ENCODE measurements at places on chromosomes 3 and 15.
A peak's percentile ranks its signal among the peaks of the same experiment; 100 is the strongest.

DNA sequence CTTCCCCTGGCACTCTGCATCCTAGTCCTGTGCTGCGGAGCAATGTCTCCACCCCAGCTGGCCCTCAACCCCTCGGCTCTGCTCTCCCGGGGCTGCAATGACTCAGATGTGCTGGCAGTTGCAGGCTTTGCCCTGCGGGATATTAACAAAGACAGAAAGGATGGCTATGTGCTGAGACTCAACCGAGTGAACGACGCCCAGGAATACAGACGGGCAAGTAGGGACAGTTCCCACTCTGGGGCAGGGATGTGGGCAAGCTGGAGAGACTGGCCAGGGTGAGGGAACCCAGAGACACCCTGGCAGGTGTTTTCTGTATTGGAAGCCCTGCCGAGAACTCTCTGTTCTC, 247 bp downstream of the FETUB start:
- peak; percentile 26 for DNase-seq

- no peak for DNase-seq
Observed at GRCh38 chr15:70853318-70853972, 512 bp downstream of the LARP6 start.

GRCh38 chr3:153313302-153313965, 151.4 kb downstream of the RAP2B start:
- no peak for DNase-seq

DNA sequence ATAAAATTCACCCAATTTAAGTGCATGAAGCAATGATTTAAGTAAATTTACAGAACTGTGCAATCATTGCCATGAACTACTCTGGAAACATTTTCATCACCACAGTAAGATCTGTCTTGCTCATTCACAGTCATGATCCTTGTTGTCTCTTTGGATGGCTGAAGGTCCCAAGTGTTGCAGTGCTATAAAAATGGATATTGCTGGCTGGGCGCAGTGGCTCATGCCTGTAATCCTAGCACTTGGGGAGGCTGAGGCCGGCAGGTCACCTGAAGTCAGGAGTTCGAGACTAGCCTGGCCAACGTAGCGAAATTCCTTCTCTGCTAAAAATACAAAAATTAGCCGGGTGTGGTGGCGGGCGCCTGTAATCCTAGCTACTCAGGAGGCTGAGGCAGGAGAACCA, 17.0 kb downstream of the SNRPN start:
- no peak for DNase-seq

GRCh38 chr3:66812136-66812535, 186.0 kb upstream of the KBTBD8 start:
- no peak for DNase-seq

- DNase-seq: no peak
Observed at GRCh38 chr15:35444557-35445204, 101.3 kb downstream of the DPH6 start.

- no peak for DNase-seq
Observed at GRCh38 chr15:97661796-97662195, 298.7 kb upstream of the ARRDC4 start.

- no peak for DNase-seq
Observed at GRCh38 chr3:195372220-195372619, 70.6 kb downstream of the ACAP2 start.

DNA sequence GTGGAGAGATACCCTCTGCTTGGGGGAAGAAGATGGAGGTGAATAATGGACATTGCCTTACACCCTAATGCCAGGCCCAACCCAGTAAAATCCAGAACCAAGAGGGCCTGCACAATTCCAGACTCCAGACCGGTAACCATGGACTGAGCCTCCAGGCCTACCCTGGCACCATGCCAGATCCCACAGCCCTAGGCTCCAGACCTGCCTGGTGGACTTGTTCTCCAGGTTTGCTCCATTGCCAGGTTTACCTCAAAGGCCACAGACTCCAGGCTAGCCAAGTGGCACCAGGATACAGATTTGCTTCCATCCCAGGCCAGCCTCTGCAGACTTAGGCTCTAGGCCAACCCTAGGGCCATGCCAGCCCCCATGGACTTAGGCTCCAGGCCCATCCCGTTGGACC, 14.0 kb downstream of the PLCH1 start:
- DNase-seq: no peak

- no peak for DNase-seq
Observed at GRCh38 chr3:127978636-127979035, 63.6 kb downstream of the KBTBD12 start.

DNA sequence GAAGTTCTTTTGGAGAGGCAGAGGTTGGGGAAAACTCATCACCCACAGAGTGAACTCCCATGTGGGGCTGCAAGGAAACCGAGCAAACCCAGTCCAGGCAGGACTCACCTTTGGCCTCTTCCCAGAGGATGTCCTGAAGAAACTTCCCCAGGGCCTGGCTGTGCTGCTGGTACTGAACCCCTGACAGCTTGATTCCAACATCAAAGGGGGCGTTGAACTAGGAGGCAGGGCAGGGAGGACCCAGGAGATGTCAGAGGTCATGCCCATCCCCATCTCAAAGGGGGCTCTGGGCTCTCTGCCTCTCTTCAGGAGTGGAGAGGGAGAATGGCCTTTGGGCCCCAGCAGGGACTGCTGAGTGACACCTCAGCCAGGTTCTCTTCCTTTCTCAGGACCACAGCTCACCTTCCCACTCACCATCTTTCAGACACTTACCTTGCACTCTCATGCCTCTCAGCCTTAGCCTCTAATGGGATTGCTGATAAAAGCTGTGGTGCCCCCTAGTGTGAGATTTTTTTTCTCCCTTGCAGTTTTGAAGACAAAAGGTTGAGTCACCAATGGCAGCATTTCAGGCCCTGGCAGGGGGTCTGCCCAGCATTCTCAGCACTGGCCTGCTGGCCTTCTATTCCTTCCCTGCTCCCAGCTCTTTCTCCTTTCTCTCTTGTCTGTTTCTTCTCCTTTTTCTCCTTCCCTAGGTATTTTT, 6.0 kb downstream of the GHRL start:
- DNase-seq: peak; percentile 36

GRCh38 chr15:52006702-52007340, 12.2 kb upstream of the MAPK6 start:
- no peak for DNase-seq

DNA sequence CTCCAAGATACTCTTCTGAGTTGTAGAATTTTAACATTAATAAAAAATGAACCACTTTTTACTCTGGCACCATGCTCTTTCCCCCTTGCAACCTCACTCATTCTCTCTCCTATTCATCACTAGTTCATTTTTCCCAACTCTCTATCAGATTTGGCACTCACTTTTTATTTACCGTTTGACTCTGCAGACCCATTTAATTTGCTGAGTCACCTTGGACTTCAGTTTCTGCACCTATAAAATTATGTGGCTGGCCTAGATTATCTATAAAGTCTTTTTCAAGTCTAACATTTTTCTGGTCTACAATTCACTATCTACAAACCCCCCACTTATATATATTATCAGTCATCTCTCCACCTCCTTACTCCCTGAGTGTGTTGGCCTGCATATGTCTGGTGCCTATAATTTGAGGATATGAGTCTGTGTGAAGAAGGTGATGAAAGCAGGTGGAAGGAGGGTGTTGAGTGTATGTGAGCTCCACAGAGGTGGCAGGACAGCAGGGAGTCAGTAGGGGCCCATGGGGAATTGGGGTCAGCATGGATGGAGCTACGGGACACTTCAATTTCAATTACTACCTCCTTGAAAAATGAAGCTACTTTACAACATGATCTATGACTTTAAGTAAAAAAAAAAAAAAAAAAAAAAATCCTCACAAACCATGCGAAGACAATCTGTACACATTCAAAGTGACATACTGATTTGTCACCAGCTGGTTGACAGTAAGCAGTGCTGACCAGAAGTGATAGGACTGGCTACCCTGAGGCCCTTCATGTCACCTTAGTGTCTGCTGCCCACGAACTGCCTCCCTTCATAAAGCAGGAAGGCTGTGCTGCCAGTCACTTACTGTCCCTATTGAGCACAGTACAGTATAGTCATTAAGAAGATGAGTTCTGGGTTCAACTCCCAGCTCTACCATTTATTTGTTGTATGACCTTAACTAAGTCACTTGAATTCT, 334.2 kb upstream of the IL12A start:
- DNase-seq: no peak

- no peak for DNase-seq
Observed at GRCh38 chr15:89115547-89115946, 27.3 kb downstream of the ABHD2 start.

DNA sequence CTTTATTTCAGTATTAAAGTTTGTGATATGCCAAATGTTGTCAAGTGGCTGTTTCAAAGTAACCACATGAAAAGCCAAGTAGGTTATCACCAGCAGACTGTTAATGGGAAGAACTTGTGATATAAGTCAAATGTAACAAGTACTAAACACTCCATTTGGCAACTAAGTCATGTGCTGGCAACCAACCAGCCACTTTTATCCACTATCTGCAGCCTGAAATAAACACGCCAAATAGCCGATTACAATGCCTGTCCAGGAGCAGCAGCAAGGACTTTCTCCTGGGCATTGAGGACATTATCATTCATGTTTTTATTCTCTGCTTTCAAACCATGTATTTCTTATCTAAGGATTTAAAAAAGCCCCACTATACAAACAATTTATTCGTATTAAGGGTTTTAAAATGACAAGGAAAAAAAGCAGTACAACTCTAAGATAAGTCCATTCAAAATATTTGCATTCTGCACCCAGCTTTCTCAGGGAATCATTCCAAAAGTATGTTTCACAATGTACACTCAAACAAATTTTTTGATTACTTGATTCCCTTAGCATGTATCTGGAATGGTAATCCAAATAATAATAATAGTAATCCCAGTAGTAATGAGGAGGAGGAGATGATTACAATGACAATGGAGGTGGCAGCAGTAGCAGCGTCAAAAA, 448.6 kb downstream of the ERC2 start:
- DNase-seq: no peak

DNA sequence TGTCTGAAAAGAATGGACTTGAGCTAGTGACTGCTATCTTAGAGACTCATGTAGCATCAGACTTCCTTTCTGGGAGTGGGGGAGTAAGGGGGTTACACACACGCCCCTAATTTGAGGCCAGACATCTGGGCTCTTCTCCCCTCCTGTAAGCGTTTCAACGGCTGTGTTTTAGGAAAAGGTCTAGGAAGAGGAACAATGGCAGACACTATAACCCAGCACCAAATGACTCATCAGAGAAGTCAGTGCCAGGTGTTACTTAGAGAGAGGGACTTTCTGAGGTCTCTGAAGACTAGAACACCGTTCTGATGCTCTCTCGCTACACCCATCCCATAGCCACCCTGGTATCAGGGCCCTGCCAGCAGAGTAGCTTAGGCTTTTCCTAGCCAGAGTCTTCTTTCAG, 65.5 kb downstream of the SSUH2 start:
- no peak for DNase-seq

- no peak for DNase-seq
Observed at GRCh38 chr3:187722206-187722612, 19.9 kb upstream of the RTP2 start.

DNA sequence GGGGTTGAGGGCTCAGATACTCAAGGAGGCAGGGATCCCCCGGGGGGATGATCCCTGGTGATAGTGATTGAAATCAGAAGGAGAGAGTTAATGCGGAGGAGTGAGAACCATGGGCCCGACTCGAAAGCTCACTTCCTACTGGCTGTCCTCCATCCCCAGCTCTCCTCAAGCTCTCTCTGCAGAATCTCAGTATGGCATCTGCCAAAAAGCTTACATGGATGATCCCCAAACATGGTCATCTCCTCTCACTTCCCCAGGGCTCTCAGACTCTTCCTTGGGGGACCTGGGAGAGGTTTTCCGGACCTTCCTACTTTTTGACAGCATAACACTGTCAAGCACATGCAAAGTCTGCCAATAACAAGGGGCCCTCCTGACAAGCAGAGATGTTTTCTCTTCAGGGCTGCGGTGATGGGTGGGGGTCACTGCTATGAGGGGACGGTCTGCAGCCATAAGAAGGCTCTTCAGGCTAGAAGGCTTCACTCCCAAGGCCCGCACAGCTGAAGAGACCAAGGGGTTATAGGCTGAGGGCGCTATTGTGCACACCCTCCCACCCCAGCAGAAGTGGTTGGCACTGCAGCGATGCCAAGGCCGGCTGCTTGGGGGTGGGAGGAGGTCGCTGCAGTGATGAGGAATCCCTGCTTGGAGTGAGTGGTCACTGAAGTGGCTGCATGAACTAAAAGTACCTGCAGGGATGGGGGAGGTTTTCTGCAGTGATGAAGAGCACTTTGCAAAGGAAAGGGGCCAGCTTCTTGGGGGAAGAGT, 828 bp upstream of the VWA5B2 start:
- DNase-seq: no peak

DNA sequence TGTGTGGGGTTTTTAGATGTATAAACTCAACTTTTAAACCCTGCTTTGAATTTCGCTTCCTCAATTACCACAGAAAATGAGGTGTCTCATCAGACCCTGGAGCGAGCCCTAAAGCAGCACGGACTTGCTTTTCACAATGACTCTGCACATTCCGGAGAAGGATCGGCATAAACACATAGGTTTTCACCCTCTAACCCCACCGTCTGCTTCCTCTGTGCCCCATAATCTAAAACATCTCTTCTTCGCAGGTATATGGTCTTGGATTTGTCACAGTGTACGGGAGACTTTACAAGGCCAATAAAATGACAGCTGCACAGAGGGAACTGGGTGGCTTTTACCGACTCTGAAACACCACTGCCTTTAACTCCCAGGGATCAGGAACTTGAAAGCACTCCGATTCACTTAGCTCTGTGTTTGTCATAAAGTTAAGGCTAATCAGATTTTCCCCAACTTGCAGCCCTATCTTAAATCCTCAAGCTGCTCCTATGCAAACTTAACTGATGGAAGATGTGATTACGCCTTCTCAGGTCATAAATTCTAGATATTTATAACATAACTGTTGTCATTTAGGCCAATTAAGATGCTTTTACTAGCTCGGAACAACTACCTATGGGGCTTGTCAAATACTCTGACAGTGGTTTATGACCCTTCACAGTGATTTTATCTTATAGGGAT, 133.4 kb upstream of the WNT5A start:
- DNase-seq: no peak

DNA sequence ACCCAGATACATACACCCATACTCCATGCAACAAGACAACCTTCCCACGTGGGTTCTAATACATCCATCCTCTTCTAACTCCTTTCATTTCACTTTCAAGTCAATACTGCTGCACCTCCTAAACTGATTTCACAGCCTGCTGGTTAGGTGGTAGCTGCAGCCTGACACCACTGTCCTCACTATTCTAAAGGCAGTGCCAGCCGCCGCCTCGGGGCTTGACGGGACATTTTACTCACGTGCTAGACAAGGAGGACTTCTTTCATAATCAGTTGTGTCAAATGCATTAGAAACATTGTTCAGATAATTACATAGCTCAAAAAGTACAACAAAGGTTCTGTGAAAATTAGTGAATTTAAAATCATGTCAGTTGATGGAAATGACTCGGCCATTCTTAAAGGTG, 6.3 kb downstream of the UROC1 start:
- DNase-seq: no peak

- DNase-seq: no peak
Observed at GRCh38 chr3:177057768-177058167, 139.5 kb downstream of the TBL1XR1 start.

- no peak for DNase-seq
Observed at GRCh38 chr3:196003611-196004010, 78.3 kb downstream of the TFRC start.

DNA sequence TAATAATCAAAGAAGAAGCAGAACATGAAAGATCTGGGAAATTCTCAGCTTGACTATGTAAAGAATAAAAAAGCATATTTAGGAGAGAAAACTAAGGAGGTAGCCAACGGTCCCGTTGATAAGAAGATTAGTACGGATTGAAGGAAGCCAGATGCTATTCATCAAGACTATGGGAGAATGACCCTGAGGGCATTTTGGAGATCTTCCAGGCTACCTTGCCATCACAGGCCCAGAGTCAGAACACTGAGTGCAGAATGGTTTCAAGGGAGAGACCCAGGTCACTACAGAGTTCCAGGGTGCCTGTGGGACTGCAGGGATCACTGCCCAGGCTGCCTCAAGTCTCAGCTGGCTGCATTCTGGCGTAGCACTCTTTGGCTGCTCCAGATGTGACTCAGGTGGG, 752.9 kb upstream of the ARPP21 start:
- DNase-seq: no peak

All from anterior cingulate cortex (tissue), 58 donors.